ENCODE measurements at places on chromosomes 1 and 21.
A peak's percentile ranks its signal among the peaks of the same experiment; 100 is the strongest.

- no peaks in the 10 kb centered on the region for H3K4me1 ChIP-seq
- no peak for DNase-seq
- no peak overlapping the region for H3K27ac ChIP-seq
- H3K27me3 ChIP-seq: no peaks in the 10 kb centered on the region
- H3K36me3 ChIP-seq: 0 out of 2 replicates have a peak, but pooled peaks cover 4% of the 10 kb centered on the region
Measured at GRCh38 chr1:232036181-232036933, 409.8 kb downstream of the DISC1 start.

- H3K4me1 ChIP-seq: peaks cover 32% of the 10 kb centered on the region
- H3K27me3 ChIP-seq: no peaks in the 10 kb centered on the region
- H3K36me3 ChIP-seq: peaks cover 12% of the 10 kb centered on the region
- DNase-seq: peak; percentile 28
Measured at GRCh38 chr1:45945426-45945825, 142.0 kb downstream of the MAST2 start.

- H3K27me3 ChIP-seq: peaks cover 3% of the 10 kb centered on the region
- H3K4me1 ChIP-seq: peaks cover 57% of the 10 kb centered on the region
- H3K4me3 ChIP-seq: no peak overlapping the region
- DNase-seq: no peak
Measured at GRCh38 chr21:38999161-38999560, 184.1 kb downstream of the PSMG1 start.

GRCh38 chr21:16608209-16608830 lies 878.5 kb downstream of the USP25 start:
- no peaks in the 10 kb centered on the region for H3K36me3 ChIP-seq
- no peak overlapping the region for H3K4me3 ChIP-seq
- no peaks in the 10 kb centered on the region for H3K4me1 ChIP-seq

- H3K4me1 ChIP-seq: no peaks in the 10 kb centered on the region
- no peak overlapping the region for H3K27ac ChIP-seq
- peaks cover 7% of the 10 kb centered on the region for H3K27me3 ChIP-seq
- no peak overlapping the region for H3K4me3 ChIP-seq
Measured at GRCh38 chr1:47809301-47810084, 187.7 kb downstream of the TRABD2B start.

DNA sequence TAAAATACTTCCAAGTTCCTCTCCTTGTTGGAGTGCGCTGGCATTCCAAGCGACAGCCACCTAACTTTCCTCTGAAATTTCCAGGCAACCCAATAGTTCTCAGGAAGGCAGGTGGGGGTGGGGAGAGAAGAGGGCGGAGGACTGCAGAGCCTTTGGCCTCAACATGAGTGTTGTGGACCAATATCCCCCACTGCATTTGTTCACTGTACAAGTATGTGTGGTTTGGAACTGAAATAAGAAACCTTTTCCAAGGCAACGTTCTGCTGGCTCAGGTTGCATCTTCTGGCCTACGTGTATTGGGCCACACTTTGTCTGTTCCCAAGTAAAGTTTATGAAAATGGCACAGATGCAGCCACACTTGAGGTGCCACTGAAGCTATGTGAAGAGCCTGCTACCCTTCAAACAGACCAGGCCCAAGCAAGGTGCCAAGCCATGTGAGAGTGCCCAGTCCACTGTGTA lies 153.4 kb downstream of the DHRS3 start:
- H3K27me3 ChIP-seq: peaks cover 6% of the 10 kb centered on the region
- H3K4me1 ChIP-seq: peaks cover 39% of the 10 kb centered on the region
- DNase-seq: peak; percentile 22
- peak overlapping the region; percentile 72 for H3K27ac ChIP-seq

DNA sequence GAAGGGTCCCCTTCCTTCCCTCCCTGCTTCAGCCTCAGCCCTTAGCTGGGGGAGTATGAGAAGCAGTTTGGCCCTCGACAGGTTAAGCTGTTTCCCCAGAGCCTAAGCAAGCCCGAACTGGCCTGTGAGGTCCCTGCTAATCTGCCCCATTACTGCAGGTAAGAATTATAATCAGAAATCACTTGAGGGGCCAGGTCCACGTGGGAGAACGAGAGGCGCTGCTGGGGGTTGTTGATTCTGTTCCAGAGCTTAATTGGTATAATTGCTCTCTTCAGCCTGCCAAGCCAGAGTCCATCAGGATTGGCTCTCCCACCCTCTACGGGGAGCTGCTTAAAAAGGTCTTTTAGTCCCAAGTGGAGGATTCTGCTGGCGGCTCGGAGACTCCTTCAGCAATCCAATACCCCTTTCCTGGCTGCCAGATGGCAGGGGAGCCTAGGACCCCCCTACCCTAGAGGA lies 70.8 kb downstream of the UBE2T start:
- H3K4me1 ChIP-seq: no peaks in the 10 kb centered on the region
- H3K36me3 ChIP-seq: no peaks in the 10 kb centered on the region
- DNase-seq: no peak
- no peak overlapping the region for H3K4me3 ChIP-seq
- H3K27ac ChIP-seq: no peak overlapping the region
- H3K27me3 ChIP-seq: peaks cover 65% of the 10 kb centered on the region

GRCh38 chr1:226411619-226412018 lies 3.7 kb upstream of the PARP1 start:
- no peak overlapping the region for H3K27ac ChIP-seq
- H3K4me3 ChIP-seq: no peak overlapping the region
- no peaks in the 10 kb centered on the region for H3K36me3 ChIP-seq
- peaks cover 23% of the 10 kb centered on the region for H3K27me3 ChIP-seq
- peaks cover 6% of the 10 kb centered on the region for H3K4me1 ChIP-seq
- DNase-seq: no peak

DNA sequence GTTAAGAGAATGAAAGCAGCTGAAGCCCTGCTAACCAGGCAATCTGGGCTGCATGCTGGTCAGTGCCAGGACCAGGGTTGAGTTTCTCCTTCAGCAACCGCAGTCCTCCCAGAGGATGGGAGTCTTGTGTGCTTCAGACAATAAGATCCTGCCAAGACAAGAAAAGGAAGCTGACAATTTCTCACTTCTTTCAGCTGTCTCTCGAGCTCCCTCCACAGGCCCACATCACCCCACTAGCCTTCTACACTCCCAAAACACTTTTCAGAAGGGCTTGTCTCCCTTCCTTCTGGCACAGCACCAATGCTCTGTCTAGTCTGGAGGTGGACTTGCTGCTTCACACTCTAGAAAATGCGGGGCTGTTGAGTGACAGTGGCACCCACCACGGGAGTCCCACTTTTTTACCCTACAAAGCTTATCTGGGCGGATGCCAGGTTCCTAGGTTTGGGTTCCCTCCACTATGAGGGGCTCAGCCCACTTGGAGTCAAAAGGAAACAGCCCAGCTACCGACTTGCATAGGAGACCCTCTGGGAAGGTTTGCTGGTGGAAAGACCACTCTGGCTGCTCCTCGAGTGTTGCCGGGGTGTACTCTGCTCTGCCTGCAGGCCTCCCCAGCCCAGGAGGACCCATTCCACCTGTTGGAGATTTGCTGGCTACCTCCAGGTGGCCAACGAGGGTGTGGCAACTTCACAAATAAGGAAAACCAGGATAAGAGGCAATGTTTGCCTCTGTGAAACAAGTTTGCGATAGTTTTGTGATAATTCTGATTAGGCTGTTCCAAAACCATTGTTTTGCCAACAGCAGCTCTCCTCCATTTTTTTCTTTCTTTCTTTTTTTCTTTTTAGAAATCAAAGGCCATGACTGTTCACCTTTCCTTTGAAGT lies 68.9 kb downstream of the TENT5C start:
- peaks cover 46% of the 10 kb centered on the region for H3K4me1 ChIP-seq
- H3K27me3 ChIP-seq: peaks cover 9% of the 10 kb centered on the region
- no peak for DNase-seq
- no peaks in the 10 kb centered on the region for H3K36me3 ChIP-seq
- no peak overlapping the region for H3K27ac ChIP-seq

- peak overlapping the region; percentile 96 for H3K27ac ChIP-seq
- peaks cover 9% of the 10 kb centered on the region for H3K36me3 ChIP-seq
- H3K27me3 ChIP-seq: peaks cover 2% of the 10 kb centered on the region
- peak overlapping the region; percentile 89 for H3K4me3 ChIP-seq
- DNase-seq: peak; percentile 30
- H3K4me1 ChIP-seq: peaks cover 31% of the 10 kb centered on the region
Measured at GRCh38 chr1:226938903-226939437, 1.1 kb upstream of the COQ8A start.

- peaks cover 4% of the 10 kb centered on the region for H3K27me3 ChIP-seq
- no peak for DNase-seq
- peaks cover 56% of the 10 kb centered on the region for H3K4me1 ChIP-seq
- H3K4me3 ChIP-seq: no peak overlapping the region
Measured at GRCh38 chr1:156481527-156481926, 19.0 kb downstream of the MEF2D start.

GRCh38 chr1:8822373-8823294 lies 5.2 kb upstream of the RERE start:
- no peaks in the 10 kb centered on the region for H3K36me3 ChIP-seq
- peaks cover 9% of the 10 kb centered on the region for H3K27me3 ChIP-seq
- H3K4me1 ChIP-seq: peaks cover 53% of the 10 kb centered on the region
- H3K27ac ChIP-seq: peak overlapping the region; percentile 62
- H3K4me3 ChIP-seq: peak overlapping the region; percentile 57
- peak; percentile 97 for DNase-seq

GRCh38 chr1:212743901-212744475 lies 44.3 kb upstream of the BATF3 start:
- peaks cover 9% of the 10 kb centered on the region for H3K4me1 ChIP-seq
- no peaks in the 10 kb centered on the region for H3K27me3 ChIP-seq
- no peak overlapping the region for H3K27ac ChIP-seq
- H3K36me3 ChIP-seq: peaks cover 17% of the 10 kb centered on the region

GRCh38 chr1:209769171-209769904 lies 13.5 kb downstream of the TRAF3IP3 start:
- H3K4me3 ChIP-seq: no peak overlapping the region
- peaks cover 2% of the 10 kb centered on the region for H3K4me1 ChIP-seq
- peak; percentile 92 for DNase-seq
- H3K27me3 ChIP-seq: peaks cover 4% of the 10 kb centered on the region
- no peak overlapping the region for H3K27ac ChIP-seq

DNA sequence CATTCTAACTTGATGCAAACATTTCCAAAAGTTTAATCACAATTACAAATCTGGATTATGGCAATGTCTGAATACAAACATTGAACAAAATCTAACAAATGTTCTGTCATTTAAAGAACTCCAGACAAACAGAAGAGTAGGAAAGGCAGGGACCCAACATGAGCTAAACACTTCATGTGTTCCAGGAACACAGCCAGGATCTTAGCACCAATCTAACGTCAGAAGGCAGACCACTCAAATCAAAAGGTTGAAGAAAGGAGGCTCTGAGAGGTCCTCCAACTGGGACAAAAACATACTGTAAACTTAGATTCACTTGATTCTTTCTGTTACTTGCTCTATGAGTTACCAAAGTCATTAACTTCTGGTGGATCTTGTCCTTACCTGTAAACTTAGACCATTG lies 374.0 kb downstream of the NEGR1 start:
- H3K36me3 ChIP-seq: no peaks in the 10 kb centered on the region
- no peaks in the 10 kb centered on the region for H3K27me3 ChIP-seq
- no peak for DNase-seq
- H3K4me3 ChIP-seq: no peak overlapping the region
- H3K27ac ChIP-seq: no peak overlapping the region

- no peak for DNase-seq
- H3K27me3 ChIP-seq: no peaks in the 10 kb centered on the region
- H3K27ac ChIP-seq: peak overlapping the region; percentile 75
- peaks cover 42% of the 10 kb centered on the region for H3K4me1 ChIP-seq
Measured at GRCh38 chr1:155932487-155932886, 1.7 kb downstream of the KHDC4 start.

DNA sequence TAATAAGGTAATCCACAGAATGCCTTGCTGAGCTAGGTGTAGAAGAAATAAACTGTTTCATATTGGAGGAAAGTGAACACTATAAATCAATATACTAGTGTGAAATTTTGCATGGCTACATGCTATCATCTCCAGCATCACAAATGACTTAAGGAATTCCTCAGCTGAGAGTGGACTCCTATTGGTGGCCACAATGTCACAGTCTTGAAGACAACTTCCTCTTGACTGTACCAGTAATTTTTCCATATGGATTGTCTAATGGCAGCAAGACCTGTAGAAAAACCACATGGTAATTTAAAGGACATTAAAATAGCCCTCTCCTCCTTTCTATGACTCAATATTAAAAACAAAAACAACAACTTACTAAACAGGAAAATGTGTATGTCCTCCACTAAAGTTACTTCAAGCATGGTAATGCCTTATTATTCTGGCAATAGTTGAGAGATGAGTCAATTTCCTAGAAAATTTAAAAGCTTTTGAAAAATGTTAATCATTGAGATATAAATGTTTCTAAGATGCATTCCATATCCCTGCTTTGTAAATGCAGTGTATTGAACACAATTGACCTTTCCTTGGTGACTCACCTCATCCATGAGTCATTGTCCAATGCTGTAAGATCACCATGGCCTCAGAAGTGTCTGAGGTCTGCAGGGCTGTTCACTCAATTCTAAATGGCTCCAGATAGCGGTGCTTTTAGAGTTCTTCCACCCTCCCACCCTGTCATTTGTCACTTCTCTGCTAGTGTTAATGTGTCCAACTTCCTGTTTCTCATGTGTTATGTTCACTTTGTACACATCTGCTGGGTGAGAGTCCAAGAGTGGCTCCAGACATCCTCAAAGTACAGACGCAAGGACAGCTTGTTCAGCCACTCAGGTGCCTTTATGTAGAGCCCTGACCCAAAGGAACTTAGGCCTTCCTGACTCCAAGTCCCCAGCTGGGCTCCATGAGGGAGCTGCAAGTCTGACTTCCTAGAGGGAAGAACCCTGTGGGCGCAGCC lies 32.8 kb upstream of the DNASE2B start:
- H3K27ac ChIP-seq: peak overlapping the region; percentile 84
- peaks cover 80% of the 10 kb centered on the region for H3K4me1 ChIP-seq
- H3K27me3 ChIP-seq: peaks cover 3% of the 10 kb centered on the region
- peak; percentile 98 for DNase-seq
- peak overlapping the region; percentile 13 for H3K4me3 ChIP-seq

DNA sequence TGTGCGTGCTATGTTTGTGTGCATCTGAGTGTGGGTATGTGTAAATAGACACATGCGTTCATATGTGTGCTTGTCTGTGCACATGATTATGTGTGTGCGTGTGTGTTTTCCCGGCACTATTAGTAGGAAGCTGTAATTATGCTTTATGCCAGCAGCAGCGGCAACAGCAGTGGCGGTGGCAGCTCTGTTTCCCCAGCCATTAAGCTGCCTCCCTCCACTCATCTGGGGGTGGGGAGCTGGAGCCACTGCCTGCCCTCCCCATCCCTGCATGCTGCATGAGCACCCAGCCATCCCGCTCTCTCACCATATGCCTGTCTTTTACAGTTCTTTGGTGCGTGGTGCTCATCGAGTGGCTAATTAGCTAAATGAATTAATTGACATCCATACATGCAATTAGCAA lies 30.5 kb upstream of the ACOT11 start:
- peaks cover 6% of the 10 kb centered on the region for H3K4me1 ChIP-seq
- no peak overlapping the region for H3K4me3 ChIP-seq
- H3K27me3 ChIP-seq: peaks cover 19% of the 10 kb centered on the region
- no peaks in the 10 kb centered on the region for H3K36me3 ChIP-seq

All from HFFc6 (cell line).